DMS153 (cell line): ENCODE measurements at places on chromosomes 3 and 15.

DNA sequence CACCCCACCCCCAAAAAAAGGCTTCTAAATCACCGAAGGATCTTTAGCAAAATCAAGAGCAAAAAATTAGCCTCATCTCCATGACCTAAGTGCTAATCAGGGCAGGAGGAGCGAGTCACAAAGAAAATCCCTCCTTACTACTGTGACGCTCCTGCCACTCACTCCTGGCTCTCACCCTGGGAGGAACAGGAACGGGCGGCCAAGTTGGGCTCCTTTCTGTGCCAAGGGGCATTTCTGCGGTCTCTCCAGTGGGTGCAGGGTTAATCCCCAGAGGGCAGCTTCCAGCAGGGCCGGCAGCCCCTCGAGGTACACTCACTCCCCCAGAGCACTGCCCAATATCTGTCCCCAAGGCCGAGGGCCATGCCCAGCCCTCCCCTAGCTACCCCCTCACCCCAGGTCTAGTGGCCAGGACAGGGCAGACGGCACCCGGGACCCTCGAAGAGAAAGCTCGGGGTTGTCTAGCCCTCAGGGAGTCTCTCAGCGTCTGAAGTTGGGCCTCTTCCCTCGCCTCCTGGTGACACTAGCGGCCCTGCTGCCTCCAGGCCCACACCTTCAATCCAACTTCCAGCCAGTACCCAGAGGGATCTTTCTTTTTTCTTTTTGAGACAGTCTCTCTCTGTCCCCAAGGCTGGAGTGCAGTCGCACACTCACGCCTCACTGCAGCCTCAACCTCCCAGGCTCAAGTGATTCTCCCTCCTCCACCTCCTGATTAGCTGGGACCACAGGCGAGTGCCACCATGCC lies 706 bp downstream of the CAV3 start:
- DNase-seq: no peak

- no peak for DNase-seq
Measured at GRCh38 chr3:191262650-191263049, 63.6 kb downstream of the OSTN start.

DNA sequence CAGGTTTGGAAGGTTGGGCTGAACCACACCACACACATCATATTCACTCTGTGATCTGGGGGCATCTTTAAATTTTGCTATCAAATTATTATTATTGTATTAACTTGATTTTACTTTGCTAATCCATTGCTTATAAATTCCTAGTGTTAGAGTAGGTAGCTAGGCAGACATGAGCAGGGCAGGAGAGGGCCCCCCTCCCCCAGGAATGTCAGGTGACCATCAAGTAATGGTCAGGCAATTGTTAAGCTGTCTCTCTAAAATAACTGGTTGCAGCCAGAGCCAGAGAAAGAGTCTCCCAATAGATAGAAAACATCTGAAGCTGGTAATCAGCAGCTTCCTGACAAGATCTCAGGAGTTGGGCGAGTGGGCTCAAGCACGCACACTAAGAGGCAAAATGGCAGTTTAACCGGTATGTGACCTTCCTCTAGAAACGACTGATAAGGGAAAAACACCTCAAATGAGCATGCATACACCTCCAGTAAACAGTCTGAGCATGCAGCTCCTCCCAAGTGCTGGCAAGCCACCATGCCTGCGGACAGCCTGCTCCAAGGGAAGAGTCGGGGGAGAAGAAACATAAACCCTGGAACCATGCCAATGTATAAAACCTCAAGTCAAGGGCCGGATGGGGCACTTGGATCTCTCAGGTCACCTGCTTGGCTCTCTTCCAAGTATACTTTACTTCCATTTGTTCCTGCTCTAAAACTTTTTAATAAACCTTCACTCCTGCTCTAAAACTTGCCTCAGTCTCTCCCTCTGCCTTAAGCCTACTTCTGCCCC lies 3.1 kb upstream of the CXCR6 start:
- no peak for DNase-seq

DNA sequence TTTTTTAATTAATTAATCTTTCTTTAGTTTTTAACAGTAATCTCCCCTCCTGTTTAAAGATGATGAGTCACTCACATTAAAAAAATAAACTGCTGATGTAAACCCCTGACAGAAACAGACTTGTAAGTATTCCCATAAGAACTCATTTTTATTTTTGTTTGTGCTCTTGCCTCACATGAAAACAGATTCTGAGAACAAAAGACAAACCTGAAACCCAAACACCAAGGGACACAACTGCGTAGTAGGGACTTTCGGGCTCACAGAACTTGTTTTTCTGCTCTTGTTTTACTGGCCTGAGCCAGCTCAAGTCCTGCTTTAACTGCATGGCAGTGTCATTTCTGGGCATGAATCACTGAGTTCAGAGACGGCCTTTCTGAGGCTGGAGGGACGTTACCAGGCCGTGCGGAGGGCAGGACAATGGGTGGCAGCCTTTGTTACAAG lies 600.8 kb downstream of the FOXP1 start:
- DNase-seq: no peak

DNA sequence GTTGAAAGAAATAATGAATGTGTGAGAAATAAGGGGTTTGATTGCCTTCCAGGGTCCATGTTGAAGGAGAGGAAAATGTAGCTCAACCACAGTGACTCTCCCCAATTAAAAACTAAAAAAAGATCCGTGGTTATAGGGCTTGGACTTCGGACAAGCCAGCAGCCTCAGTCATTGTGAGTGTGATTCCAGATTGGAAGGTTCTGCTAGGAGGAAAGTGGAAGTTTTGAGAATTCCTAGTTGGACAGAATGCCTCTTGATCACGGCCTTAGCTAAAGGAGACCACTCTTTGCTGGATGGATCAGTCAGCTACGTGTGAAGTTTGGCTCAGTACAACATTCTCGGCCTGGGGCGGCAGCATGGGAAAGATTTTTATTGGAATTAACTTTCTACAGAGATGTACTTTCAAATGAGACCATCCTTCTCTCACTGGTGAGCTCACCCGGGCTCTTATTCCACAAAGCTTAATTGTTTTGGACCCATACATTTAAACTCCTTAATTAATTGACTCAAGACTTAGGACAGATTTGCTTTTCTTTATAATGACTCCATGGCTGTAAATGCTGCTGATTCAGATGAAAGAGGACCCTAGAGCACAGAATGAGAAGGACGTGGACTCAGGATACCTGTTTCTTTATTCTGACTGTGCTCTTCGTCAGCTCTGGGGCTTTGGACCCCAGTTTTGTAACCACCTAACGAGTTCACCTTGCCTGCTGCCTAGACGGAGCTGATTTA lies 27.5 kb downstream of the FLNB start:
- no peak for DNase-seq

DNA sequence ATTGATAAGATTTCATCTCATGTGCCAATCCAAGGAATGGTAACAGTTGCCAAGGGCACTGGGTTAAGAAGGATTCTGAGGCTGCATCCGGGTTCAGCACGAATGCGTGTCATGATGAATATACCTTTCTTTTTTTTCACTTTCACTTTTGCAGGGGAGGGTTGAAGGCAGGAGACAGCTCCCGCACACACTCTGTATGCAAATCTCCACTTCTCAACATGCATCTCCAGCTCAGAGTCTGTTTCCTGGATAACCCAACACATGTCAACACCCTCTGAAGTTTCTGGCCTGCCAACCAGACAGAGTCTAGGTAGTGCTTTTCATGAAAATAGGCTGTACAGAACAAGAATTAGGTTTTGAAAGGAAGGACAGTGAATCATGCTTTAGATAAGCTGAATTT lies 21.6 kb downstream of the B4GALT4 start:
- DNase-seq: no peak

GRCh38 chr15:76217029-76217881 lies 94.0 kb downstream of the ETFA start:
- DNase-seq: no peak
